ENCODE measurements at places on chromosomes 4 and X. TPM values are rescaled to one million over a fixed set of nuclear protein-coding genes. Genes with fewer than 3 reads are reported as not detected.
A peak's percentile ranks its signal among the peaks of the same experiment; 100 is the strongest.

The AWAT2 gene
- total RNA-seq, result not detected

DNA sequence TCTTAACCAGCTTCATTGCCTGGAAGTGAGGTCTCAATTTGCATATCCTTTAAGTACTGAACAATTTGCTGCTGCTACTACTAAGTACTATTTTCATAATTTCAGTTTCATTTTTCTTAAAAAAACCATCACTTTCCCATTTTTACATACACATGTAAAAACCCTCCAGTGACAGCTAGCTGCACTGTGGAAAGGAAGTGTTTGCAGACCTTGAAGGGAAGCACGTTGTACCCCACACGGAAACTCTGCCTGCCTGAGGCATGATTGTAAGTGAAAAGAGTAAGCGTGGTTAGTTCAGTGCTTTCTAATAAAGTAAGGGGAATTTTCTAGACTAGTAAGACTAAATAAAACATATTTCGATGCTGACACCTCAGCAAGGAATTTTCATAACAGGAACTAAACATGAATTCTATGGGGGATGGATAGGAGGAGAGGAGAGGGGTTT lies 103.6 kb downstream of the RAPGEF2 start:
- H3K4me3 ChIP-seq, result peak overlapping the region; percentile 41
- H3K27me3 ChIP-seq, result no peaks in the 10 kb centered on the region
- DNase-seq, result peak; percentile 55
- H3K4me1 ChIP-seq, result peaks cover 13% of the 10 kb centered on the region
- no peaks in the 10 kb centered on the region for H3K36me3 ChIP-seq
- no peak overlapping the region for H3K27ac ChIP-seq

GRCh38 chr4:112521123-112522023 lies 5.4 kb upstream of the NEUROG2 start:
- H3K36me3 ChIP-seq, result no peaks in the 10 kb centered on the region
- H3K27me3 ChIP-seq, result peaks cover 82% of the 10 kb centered on the region
- H3K4me3 ChIP-seq, result no peak overlapping the region
- peak; percentile 68 for DNase-seq
- H3K4me1 ChIP-seq, result peaks cover 4% of the 10 kb centered on the region

DNA sequence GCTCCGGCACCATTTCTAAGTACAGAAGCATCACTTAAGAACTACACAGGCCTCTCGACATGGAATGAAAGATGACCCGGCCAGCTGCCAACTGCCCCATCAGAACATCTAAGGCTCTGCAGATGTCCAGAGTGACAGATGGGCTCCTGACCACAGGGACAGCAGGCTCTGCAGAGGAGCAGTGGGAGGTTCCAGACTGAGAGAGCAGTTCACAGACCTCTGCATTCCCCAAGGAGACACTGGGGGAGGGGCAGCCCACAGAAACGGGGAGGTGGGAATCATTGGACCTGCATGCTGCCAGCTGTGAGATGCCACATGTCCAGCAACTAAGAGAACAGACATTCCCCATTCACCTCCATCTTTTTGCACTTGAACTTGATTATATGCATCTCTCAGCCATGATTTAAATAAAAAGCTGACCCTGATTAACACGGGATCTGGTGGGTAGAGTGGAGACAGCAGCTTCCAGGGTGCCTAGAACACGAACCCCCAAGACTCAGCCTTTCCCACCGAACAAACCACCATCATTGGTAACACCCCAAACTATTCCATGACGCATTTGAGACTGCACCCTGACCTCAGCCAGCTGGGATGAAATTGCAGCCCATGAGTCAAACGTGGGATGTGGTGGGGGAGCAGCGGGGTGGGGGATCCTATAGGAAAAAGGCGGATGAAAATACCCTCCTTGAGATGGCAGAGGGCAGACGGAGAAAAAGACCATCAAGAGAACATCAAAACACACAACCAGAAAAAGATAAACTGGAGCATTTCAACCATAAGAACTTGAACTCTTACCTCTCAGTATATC lies 47.2 kb downstream of the AFAP1 start:
- H3K27ac ChIP-seq, result peak overlapping the region; percentile 98
- peak overlapping the region; percentile 14 for H3K4me3 ChIP-seq
- H3K27me3 ChIP-seq, result no peaks in the 10 kb centered on the region
- DNase-seq, result peak; percentile 90
- H3K4me1 ChIP-seq, result peaks cover 49% of the 10 kb centered on the region

The GSPT2 gene
- total RNA-seq, result 7.2 TPM

DNA sequence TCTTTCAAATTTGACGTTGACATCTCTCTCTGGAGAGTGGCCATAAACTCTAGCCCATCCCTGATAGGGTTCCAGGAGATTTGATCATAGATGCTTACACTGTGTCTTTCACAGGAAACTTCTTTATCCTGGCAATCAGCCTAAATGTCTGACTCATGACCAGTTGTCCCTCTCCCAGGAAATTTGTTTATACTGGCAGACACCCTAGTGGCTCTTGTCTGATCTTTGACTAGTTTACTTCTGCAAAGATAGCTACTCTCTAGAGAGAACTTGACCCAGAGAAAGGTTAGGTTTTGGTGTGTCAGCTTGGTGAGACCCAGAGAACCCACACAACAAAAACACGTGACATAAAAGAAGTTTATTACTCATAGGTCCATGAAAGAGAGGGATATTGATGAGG lies 509.8 kb downstream of the CENPC start:
- H3K27me3 ChIP-seq, result no peaks in the 10 kb centered on the region
- no peaks in the 10 kb centered on the region for H3K36me3 ChIP-seq
- no peak overlapping the region for H3K27ac ChIP-seq
- H3K4me1 ChIP-seq, result no peaks in the 10 kb centered on the region
- no peak overlapping the region for H3K4me3 ChIP-seq
- peak; percentile 62 for DNase-seq

GRCh38 chr4:164802301-164802901 lies 48.5 kb downstream of the SMIM31 start:
- no peak for DNase-seq
- H3K27me3 ChIP-seq, result no peaks in the 10 kb centered on the region
- no peaks in the 10 kb centered on the region for H3K4me1 ChIP-seq
- no peak overlapping the region for H3K4me3 ChIP-seq
- H3K36me3 ChIP-seq, result no peaks in the 10 kb centered on the region
- no peak overlapping the region for H3K27ac ChIP-seq

The GAGE12H gene
- total RNA-seq, result not detected

GRCh38 chr4:152044331-152045036 lies 283.7 kb upstream of the GATB start:
- no peaks in the 10 kb centered on the region for H3K36me3 ChIP-seq
- H3K27me3 ChIP-seq, result peaks cover 34% of the 10 kb centered on the region
- no peak overlapping the region for H3K4me3 ChIP-seq
- DNase-seq, result no peak
- no peaks in the 10 kb centered on the region for H3K4me1 ChIP-seq

The PTCHD1 gene
- total RNA-seq, result not detected

The TLR6 gene
- 7.4 TPM for total RNA-seq

DNA sequence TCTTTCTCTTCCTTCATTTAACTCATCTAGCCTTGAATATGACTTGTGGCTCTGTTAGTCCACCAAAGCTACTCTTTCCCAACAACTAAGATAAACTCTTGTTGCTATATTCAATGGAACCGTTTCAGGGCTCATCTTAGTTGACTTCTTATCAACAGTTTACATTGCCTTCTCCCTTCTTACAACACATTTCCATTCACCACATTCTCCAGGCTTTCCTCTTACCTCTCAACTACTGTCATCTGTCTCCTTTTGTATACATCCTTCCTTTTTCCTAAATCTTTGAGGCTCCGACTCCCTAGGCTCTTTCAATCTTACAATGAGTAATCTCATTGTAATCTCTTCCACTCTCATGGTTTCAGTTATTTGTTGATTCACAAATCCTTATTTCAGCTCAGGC lies 58.5 kb downstream of the NCAPG start:
- no peak for DNase-seq
- no peaks in the 10 kb centered on the region for H3K4me1 ChIP-seq

Measured in osteoblast (primary cell).